ENCODE measurements at places on chromosomes 16 and 17.

- DNase-seq, result no peak
Measured at GRCh38 chr16:8063159-8063558, 527.2 kb downstream of the TMEM114 start.

- no peak for DNase-seq
Measured at GRCh38 chr17:2980211-2980903, 83.0 kb downstream of the OR1D5 start.

GRCh38 chr17:34434052-34434451, 71.0 kb upstream of the CCL1 start:
- DNase-seq, result no peak

- no peak for DNase-seq
Measured at GRCh38 chr17:17780922-17781590, 55.7 kb downstream of the SREBF1 start.

- DNase-seq, result no peak
Measured at GRCh38 chr17:3485481-3486068, 9.8 kb downstream of the ASPA start.

- no peak for DNase-seq
Measured at GRCh38 chr17:3582915-3583314, 25.3 kb upstream of the TRPV3 start.

DNA sequence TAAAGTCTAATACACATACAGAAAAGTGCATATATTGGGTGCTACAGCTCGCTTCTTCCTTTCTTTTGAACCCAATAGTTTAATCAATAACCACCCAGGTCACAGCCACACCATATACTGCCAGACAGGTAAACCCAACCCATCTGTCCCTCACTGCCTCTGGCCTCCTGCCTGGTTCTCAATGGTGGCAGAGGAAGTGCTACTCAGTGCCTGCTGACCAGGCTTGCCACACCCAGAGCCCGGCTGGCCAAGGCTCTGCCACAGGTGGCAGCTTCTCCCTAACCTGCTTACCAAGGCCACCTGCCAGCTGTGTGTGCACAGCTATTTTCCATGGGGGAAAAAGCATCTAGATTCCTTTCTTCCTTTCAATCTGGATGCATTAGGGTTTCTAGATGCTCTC, 584 bp downstream of the PMP22 start:
- DNase-seq, result no peak
